ENCODE measurements at places on chromosomes 5 and 9.

GRCh38 chr5:4576161-4576748 lies 563.9 kb upstream of the ADAMTS16 start:
- no peak for DNase-seq

- DNase-seq: no peak
Observed at GRCh38 chr5:87912419-87912818, 356.2 kb downstream of the TMEM161B start.

DNA sequence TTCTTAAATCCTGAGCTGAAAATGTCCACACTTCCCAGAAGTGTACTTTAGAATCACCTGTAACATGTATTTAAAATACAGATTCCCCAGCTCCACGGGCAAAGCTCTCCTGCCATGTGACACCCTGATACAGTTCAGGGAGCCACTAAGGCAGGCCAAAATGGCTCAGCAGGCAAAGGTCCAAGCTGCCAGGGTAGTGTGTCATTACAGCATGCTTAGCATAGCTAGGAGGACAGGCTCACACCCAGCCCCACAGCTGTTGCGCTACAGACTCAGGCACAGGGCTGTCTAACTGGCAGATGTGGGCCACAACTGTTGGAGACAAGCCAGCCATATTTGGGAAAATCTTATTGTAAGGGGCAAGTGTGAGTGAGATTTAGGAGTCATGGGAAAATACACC lies 73.0 kb downstream of the C9orf85 start:
- DNase-seq: no peak

GRCh38 chr5:91840412-91840811 lies 457.3 kb upstream of the ARRDC3 start:
- DNase-seq: no peak

DNA sequence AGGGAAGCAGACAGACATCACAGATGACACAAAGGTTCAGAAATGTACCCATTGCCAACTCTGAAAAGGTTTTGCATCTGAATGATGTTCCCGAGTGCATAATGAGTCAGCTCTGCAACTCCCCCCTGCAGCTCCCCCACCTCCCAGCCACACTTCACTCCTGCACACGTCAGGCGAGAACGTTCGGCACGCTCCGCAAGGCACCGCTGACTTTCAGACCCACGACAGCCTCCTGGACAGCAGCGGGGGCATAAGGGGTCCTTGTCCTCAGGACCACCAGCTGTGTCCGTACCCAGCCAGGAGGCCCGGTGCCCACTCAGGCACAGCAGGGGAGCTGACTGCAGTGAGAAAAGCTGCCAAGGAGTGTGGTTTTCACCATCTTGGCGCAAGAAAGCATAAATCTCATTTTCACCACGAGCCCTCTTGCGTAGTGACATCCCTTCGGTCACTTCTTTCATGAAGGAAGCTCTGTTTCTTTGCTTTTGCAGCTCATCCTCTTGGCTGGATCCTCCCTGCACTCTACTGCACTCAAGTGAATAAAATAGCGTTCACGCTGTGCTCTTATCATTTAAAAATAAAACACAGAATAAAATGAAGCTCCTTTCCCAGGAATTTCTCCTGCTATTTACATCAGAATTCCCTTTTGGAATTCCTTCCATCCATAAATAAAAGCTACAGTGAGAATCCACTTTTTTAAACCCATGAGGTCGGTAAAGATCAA lies 9.9 kb downstream of the GFPT2 start:
- DNase-seq: no peak

GRCh38 chr9:4686112-4686511 lies 6.7 kb downstream of the CDC37L1 start:
- no peak for DNase-seq

- no peak for DNase-seq
Observed at GRCh38 chr9:1048231-1048619, 1.9 kb upstream of the DMRT2 start.

DNA sequence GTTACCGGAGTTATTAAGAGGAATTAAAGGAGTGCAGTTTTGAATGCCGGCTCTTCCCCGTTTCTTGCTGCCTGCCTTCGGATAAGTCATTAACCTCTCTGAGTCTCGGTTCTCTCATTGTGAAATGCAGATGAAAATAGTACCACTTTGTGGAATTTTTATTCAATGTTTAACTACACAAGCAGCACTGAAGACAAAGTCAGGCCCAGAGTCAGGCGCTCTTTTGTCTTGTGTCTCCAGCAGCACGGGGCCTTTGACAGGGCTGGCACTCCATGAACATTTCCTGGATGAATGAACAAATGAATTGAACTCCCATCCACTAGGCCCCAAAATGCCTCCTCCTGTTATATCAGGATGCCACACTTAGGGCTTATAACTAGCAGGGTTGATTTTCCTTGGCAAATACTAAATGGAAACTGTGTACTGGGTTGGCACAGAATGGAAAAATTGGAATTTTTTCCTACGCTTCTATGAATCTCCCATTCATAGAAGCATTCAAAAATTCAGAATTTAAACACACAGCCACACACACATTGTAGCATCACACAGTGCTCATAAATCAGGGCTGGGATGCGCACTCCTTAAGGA lies 332.8 kb downstream of the MLLT3 start:
- DNase-seq: no peak

GRCh38 chr5:112583166-112583565 lies 154.5 kb upstream of the APC start:
- no peak for DNase-seq

GRCh38 chr9:134383148-134383547 lies 56.9 kb downstream of the RXRA start:
- no peak for DNase-seq

DNA sequence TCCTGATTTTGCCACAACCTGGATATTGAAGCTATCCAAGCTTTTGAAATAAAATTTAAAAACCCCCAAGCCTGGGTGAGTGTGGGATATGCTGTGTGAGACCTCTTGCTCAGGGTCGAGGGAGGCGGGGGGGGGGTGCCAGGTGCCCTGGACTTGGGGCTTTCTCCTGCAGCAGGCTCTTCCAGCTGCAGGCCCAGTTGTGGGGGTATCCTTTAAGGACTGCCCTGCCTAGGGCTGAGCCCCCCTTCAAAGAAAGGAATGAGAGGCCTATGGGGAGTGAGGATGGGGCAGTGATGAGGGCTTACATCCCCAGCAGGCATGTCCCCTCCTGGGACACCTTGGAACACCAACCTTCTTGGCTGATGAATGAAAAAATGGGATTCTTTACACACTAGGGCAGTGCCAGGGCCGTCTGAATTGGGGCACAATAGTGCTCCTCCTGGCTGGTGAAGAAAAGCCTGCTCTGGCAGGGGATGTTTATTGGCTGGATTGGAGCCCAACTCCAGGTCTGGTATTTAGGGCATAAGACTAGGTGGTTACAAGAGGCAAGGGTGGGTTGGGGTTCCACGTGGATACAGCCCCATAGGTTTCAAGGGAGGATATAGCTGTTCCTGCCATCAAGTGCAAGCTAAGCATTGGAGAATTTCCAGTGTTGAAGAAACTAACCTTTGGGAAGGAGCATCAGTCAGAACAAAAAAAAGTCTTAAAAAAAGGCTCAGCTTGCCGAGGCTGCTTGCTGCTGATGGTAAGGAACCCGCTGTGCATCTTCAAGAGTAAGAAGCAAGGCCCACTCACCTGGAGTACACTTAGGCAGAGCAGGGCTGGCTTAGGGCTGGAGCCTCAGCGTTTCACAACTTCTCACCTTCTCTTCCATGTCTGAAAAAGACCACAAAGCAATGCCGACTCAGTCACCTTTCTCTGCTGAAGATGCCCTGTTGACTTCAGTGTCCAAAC lies 7.0 kb downstream of the HNRNPAB start:
- DNase-seq: no peak

GRCh38 chr5:136909906-136910305 lies 544.6 kb upstream of the TRPC7 start:
- DNase-seq: no peak

DNA sequence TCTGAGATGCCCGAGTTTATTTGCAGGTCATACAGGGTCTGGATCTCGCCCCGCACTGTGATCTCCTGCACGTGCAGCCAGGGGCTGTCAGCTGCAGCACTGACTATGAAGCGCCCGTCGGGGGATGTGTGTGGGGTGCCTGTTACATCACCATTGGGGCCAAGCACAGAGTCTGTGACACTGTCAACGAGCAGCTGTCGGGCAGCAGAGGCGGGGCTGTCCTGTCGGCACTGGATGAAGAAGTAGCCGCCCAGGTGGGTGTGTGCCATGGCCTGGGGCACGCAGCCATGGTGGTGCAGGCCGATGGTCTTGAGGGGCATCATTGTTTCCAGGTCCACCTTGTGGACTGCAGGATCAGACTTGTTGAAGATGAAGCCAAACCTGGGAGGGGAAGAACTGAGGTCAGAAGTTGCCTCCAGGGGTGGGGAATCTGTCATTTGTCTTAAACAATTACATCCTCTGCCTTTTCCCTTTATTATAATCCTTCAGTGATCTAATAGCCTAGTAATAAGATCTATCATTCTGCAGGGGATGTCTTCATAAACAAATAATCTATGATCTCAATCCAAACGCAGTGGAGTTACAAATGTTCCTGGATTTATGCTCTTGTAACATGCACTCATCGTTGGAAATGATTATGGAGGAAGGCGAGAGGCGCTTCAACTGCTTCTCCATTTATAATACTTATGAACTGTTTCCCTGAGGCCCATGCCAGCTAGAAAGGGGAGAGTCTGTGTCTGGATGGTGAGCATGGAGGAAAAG lies 147.8 kb downstream of the HSPA4 start:
- DNase-seq: no peak

DNA sequence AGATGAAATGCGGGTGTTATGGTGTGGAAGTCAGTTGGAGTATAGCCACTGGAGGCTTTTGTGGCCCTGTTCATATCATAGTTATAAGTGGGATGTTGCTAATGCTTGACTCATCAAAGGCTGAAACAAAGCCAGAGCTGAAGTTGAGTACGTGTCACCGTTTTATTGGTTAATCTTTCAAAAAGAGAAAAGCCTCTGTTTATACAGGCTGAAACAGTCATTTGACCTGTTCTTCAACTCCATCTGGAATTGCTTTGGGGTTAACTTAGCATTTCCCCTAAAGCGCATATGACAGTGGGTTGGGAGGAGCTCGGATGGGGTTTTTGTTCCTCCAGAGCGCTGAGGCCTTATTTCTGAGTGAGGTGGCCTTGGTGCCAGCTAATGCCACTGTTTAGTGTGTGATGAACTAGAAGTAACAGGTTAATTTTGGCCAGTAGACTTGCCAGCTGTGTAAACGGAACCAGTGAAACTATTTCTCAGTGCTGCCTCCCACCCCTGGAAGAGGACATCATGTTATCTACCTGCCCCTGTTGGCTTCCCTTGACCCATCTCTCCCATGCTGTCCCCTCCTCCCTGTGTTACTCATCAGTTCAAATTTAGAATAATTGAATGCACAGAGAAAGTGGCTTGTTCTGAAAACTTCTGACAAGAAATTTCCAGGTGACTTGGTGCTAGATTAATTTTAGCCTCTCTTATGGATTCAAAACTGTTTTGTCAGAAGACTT lies 34.2 kb downstream of the MTAP start:
- DNase-seq: peak; percentile 55

DNA sequence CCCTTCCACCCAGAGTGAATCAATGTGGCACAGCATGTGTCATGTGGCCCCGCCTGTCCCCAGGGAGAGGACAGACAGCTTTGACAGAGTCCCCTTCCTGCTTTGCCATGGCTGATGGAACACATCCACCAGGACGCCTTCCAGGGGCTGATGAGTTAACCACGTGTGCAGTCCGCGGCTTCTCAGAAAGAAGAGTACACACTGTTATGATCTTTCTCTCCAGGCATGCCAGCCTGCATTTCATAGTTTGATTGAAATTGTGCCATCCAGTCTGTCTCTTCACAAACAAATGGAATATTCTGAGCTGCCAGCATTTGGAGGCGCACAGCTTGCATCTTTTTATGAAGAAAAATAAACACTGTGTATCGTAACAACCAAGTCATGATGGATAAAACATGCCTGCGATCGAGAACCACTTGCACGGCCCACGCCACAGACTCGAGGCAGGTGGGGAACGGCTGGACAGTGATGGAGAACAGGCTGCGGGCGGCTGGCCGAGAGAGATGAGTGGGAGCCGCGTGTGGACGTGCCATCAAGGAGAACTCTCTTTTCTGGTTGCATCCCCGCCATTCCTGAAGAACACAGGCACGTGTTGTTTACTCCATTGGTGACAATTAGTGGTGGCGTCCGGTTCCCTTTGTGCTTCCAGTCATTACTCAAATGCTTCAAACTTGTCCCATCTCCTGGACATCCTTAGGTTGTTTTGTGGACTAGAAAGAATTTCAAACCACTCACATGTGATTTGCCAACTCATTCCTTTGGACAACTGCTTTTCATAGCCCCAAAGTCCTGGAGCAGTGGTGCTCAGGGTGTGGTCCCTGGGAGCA lies 220.2 kb downstream of the AGTPBP1 start:
- no peak for DNase-seq

- no peak for DNase-seq
Observed at GRCh38 chr5:72302171-72302570, 17.9 kb downstream of the MRPS27 start.

- DNase-seq: no peak
Observed at GRCh38 chr9:134271338-134272301, 54.6 kb upstream of the RXRA start.

GRCh38 chr9:37201581-37201980 lies 81.2 kb downstream of the ZCCHC7 start:
- DNase-seq: no peak

DNA sequence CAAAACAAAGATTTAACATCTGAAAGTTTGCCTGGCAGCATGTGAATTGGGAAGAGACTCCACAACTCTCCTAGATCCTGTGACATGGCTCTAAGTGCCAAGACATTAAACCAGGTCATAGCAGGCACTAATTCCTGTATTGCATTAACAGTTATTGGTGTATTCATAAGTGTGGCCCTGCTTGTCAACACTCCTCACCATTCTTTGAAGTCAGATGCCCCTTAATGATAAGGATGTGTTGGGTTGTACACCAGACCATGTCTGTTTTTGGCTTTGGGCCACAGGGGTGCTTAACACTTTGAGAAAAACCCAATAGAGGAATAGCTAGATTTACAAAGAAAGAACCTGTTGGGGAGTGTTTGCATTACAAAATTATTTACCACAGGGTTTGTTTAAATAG lies 43.4 kb upstream of the PDE8B start:
- no peak for DNase-seq

- no peak for DNase-seq
Observed at GRCh38 chr9:83800236-83801033, 17.1 kb downstream of the GKAP1 start.

GRCh38 chr9:36031774-36032555 lies 4.7 kb upstream of the RECK start:
- DNase-seq: no peak

GRCh38 chr9:71690063-71690688 lies 78.1 kb downstream of the CEMIP2 start:
- DNase-seq: peak; percentile 13

- DNase-seq: no peak
Observed at GRCh38 chr5:150441813-150442698, 7.5 kb downstream of the RPS14 start.

- DNase-seq: no peak
Observed at GRCh38 chr5:95938766-95939165, 22.9 kb downstream of the ELL2 start.

GRCh38 chr9:32413424-32413823 lies 29.0 kb downstream of the ACO1 start:
- DNase-seq: no peak

DNA sequence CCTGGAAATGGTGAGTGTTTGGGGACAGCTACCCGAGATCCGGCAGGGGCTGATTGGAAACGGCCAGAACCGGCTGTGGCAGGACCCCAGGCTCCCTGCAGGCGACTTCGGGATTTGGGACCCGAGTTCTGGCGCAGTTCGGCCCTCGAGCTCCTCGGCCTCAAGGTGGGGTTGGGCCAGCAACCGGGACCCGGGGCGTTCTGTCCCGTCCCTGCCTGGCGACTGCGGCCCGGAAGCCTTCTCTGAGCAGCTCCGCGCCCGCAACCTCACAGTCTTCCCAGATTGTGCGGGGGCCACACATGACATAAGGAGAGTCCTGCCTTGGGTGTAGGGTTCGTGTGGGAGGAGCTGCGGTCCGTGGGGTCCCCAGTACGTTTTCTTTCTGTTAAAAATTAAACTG lies 23.2 kb upstream of the NEURL1B start:
- no peak for DNase-seq

Data from CD14-positive monocyte (primary cell).